Inflammatory macrophage treated with lipopolysaccharide for 1 hour (primary cell): ENCODE measurements at places on chromosomes 6 and 20.

- no peak for DNase-seq
These were observed 94.2 kb upstream of the SRSF6 start for GRCh38 chr20:43363506-43363905.

DNA sequence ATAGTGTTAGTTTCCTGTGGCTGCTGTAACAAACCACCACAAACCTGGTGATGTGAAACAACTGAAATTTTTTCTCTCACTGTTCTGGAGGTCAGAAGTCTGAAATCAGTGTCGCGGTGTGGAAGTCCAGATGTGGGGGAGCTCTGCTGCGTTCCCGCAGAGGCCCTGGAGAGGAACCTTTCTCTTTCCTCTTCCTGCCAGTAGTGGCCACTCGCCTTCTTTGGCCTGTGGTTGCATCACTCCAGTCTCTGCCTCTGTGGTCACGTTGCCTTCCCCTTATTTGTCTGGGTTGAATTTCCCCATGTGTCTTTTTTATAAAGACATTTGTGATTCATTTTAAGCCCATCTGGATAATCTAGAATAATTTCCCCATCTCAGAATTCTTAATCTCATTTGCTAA is 295.5 kb upstream of the FLRT3 start:
- no peak for DNase-seq

DNA sequence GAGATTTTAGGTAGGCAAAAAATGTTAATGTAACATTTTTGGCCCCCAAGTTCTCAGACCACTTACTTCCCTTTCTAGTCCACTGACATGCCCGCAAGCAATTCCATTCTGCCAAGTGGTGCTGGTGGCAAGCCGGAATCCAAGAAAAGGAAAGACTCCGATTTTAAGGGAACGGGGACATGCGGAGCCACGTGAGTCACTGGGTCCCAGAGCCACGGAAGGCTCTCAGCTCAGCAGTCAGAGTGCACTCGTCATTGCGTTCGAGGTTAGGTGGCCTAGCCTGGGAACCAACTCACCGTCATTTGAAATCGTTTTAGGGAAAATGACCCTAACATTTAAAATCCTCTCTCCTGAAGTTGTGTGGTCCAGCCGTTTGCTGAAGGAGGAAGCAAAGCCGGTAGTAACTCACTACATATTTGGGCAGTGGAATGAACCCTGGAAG is 711 bp upstream of the SIRT5 start:
- peak; percentile 23 for DNase-seq

- peak; percentile 13 for DNase-seq
These were observed 5.2 kb upstream of the BPIFA3 start for GRCh38 chr20:33211817-33212424.
